ENCODE measurements at places on chromosomes 6 and 20. TPM values are rescaled to one million over a fixed set of nuclear protein-coding genes. Genes with fewer than 3 reads are reported as not detected.

Gene BACH2
- 0.38 TPM for total RNA-seq

Gene DPPA5
- not detected for total RNA-seq

Gene SLC35B3
- 15.1 TPM for total RNA-seq

Gene SPDEF
- total RNA-seq: 2.4 TPM

Gene COL21A1
- 18.6 TPM for total RNA-seq

Gene PRR18
- total RNA-seq: under 0.01 TPM

Gene MLN
- total RNA-seq: not detected

Gene RAET1E
- 35.1 TPM for total RNA-seq

Gene MYCT1
- total RNA-seq: 0.13 TPM

Gene CALHM6
- total RNA-seq: 0.64 TPM

Gene SRMS
- 0.79 TPM for total RNA-seq

Gene DEFB132
- total RNA-seq: not detected

Gene PGBD1
- total RNA-seq: 1.8 TPM

Gene FAM217A
- total RNA-seq: not detected

Gene CST5
- total RNA-seq: not detected

Gene MEI4
- total RNA-seq: not detected

Gene GPX5
- not detected for total RNA-seq

Gene FOXC1
- total RNA-seq: 3.5 TPM
